Natural killer cell (primary cell): ENCODE measurements at places on chromosomes 6 and 20.
A peak's percentile ranks its signal among the peaks of the same experiment; 100 is the strongest.

GRCh38 chr6:13044896-13045295 lies 283.4 kb downstream of the TBC1D7 start:
- DNase-seq: no peak

DNA sequence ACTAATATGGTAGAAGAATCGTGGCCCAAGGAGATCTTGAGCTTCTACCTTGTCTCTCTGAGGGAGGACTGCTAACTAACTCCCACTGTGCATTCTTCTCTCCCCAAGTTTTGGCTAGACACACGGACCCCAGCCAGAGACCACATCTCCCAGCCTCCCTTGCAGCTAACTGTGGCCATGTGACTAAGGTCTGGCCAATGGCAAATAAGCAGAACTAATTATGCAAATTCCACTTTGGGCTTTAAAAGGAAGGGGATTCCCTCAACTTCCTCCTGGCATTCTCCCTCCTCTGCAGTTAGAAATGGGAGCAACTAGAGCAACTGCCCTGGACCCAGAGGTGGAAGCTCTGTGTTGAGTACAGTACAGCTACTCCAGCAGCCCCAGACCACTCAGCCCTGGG lies 15.4 kb downstream of the BPIFA2 start:
- DNase-seq: no peak

GRCh38 chr20:13231031-13231752 lies 10.1 kb downstream of the ISM1 start:
- DNase-seq: peak; percentile 75

DNA sequence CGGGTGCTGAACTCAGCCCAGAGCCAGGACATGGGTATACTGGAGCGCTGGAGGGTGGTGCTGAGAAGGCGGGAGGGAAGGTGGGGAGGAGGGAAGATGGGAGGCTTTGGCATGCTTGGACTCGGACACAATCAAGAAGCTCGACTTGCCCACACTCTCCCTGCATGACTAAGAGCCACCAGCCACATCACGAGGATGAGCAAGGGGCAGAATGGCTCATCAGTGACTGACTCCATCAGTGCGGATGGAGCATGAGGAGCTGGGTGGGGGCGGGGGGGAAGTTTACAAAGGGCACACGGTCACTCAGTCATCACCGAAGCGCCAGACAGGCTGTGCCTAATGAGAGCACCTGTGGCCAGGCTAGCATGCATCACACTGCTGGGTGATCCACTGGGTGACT lies 222.8 kb downstream of the KIF16B start:
- DNase-seq: no peak

DNA sequence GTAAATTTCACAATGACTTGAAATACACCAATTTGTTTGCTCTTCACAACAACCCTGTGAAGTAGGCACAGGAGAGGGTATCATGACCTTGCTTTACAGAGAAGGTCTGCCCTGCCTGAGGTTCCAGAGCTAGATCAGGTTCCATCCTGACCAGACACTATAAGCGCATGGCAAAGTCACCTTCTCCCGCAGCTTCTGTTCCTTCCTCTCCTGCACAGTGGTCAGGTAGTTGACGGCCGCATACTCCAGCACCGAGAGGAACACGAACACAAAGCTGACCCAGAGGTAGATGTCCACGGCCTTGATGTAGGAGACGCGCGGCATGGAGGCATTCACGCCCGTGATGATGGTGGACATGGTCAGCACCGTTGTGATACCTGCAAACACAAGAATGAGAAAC lies 34.3 kb downstream of the PM20D2 start:
- DNase-seq: no peak

DNA sequence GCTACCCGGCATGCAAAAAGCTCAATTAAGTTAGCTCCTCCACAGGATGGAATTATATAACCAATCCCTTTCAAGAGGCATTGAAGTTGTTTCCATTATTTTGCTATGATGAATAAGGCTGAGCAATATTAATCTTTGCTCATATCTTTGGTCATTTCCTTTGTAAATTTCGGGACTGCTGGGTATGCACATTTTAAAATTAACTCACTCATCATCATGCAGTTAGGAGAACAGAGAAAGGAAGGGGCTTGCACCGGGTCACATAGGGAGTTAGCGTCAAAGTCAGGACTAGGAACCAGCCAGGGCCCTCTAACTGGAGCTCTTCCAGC lies 430 bp upstream of the FAM110A start:
- no peak for DNase-seq

DNA sequence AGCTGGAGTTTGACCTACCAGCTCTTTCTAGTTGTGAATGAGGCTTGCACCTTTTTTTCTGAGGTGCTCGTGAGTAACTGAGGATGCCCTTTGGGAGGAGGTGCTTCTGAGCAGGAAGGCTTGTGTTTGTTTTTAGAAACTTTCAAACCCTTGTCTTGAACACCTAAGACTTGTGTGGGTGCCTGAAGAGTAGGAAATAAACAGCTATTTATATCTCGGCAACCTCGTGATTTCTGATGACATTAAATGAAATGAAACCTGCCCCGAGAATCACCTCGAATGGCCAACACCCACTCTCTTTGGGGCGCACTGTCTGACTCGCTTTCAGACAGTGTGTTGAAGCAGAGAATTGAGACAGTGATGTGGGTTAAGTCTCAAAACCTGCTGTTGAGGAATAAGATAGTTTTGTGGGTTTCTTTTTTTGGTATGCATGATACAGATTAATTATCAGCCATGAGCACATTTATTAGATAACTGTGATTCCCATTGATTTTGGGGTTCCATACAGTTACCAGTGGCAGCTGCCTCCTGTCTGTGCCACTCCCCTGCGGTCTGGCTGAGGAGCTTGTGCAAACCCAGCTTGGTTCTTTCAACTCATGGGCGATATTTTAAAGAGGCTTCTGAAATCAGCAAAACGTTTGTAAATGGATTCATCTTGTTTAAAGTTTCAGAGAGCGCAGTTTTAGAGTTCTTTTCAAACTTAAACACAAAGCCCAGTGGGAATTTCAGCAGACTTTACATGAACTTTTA lies 8.4 kb downstream of the IRF4 start:
- DNase-seq: peak; percentile 61

DNA sequence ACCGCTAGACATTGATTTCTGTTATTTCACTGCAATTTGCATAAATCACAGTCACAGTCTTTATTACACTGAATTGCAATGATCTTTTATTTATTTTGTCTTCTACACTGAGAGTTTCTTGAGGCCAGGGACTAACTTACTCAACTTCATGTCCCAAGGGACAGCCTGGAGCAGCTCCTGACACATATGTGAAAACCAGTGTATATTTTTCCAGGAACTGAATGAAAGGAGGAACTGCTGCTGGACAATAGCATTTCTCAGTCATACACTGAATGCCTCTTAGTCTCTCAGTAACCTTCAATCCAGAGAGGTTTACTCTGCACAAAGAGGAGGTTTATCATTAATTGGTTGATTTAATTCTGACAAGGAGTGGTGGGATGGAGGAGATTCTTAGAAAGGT lies 5.9 kb downstream of the F13A1 start:
- DNase-seq: no peak

DNA sequence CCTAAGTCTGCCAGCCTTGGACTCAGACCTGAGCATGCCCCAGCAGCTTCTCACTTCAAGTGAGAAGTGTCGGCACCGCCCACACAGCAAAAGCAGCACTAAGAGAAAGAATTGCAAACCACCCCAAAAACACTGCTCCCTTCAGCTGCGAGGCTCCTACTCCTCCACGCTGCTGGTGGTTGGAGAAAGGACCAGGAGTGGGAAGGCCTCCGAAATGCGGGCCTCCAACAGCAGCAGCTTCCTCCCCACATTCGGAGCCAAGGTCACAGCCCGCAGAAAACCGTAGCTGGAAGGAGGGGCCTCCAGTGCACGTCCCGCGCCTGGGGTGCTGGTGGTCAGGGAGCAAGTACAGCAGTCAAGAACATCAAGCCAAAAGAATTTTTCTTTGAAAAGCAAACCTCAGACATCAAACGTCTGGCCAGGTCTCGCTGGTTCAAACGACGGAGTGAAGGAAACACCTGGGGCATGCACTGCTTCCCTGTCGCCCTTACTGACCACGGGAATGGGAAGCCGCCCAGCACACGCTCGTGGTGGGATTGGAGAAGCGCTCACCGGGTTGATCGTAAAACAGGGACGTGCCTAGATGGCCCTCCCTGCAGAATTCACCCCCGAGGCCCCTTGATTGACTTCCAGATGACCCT lies 185.6 kb upstream of the CST7 start:
- DNase-seq: no peak

- DNase-seq: no peak
Observed at GRCh38 chr6:53701333-53702218, 36.0 kb upstream of the KLHL31 start.

- no peak for DNase-seq
Observed at GRCh38 chr6:4904461-4905025, 99.3 kb downstream of the RPP40 start.

GRCh38 chr20:5078399-5078958 lies 41.3 kb downstream of the PCNA start:
- peak; percentile 72 for DNase-seq

- peak; percentile 4 for DNase-seq
Observed at GRCh38 chr6:8065519-8065911, 1.3 kb upstream of the BLOC1S5 start.

DNA sequence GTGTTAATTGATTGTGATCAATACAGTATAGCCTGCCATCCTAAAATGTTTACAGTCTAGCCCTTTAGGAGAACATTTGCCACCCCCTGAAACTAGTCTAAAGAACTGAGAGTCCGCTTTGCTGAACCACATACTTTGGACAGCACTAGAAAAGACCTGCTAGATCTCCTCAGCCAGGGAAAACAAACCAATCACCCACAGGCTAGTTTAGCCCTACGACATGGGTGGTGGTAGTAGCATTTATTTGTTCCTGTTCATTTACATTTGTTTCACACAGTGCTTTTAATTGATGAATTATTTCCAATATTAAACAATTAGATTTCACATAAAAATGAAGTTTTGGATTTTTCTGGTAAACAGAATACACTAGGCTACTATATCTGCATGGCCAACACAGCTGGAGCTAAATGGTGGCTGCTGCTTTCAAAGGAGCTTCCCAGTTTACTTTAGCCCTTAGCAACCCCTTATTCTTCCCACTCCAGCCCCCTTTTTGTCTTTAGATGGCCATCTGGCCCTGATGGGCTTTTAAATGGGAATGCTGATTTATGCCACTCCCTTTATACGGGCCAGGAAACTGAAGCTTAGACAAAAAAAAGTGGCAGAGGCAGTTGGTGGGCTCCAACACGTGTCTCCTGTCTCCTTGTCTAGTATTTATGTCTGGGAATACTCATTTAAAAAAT lies 72.4 kb downstream of the ADGRG6 start:
- DNase-seq: no peak

- no peak for DNase-seq
Observed at GRCh38 chr6:147057705-147058342, 146.4 kb upstream of the STXBP5 start.

GRCh38 chr6:36139431-36139830 lies 9.1 kb downstream of the MAPK13 start:
- DNase-seq: no peak

DNA sequence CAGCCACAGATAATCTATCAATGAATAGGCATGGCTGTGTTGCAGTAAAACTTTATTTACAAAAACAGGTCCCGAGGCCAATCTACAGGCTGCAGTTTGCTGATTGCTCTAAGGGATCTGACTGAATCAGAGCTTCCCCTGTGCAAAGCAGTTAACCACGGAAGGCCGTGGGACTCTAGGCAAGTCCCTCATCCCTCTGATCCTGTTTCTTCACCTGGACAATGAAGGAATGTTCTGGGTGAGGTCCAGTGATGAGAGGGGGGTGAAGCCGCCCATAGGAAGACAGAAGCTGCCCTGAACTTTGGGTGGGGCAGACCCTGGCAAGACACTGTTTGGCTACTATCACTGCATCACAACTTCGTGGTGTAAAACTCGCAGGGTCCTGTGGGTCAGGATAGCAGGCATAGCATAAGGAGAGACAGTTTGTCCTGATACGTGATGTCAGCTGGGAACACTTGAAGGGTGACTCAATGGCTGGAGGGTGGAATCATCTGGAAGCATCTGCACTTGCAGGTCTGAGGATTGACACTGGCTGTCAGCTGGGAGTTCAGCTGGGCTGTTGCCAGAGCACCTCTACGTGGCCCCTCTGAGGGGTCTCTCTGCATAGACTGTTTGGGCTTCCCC lies 33.3 kb upstream of the TGM2 start:
- no peak for DNase-seq

- DNase-seq: no peak
Observed at GRCh38 chr6:105836889-105837288, 249.2 kb upstream of the PRDM1 start.

DNA sequence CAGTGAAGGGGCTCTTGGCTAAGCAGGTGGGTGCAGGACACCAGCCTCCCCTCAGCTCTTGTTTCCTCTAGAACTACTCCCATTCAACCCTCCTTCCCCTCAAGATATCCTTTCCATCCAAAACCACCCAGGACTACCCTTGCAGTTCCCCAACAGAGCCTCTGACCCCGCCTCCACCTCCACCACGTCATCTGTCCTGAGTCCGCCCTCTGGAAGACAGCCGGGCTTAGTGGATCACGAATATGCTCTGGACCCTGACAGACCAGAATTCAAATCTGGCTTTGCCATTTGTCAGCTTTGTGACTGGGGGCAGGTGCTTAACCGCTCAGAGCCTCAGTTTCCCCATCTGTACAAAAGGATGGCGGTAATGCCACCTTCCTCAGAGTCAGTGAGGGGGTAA lies 31.4 kb downstream of the TFEB start:
- no peak for DNase-seq

- peak; percentile 84 for DNase-seq
Observed at GRCh38 chr6:13273931-13274706, 54.2 kb downstream of the TBC1D7 start.
